ENCODE measurements at places on chromosomes 5 and 9.

- DNase-seq, result no peak
Observed at GRCh38 chr9:93265972-93266371, 82.0 kb downstream of the WNK2 start.

DNA sequence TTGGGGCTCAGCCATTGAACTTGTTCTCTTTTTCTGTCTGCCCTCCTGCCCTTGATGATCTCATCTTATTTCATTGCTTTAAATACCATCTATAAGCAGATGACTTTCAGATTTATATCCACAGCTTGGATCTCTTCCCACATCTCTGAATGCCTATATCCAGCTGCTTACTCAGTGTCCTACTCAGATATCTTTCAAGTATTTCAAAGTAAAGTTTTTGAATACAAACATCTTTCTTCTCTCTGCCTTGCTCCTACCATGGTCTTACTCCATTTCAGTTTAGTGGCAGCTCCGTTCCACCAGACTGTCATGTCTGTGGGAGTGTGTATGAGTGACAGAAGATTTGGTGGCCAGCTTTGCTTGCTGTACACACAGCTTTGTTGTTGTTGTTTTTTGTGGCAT is 59.7 kb downstream of the ERBIN start:
- no peak for DNase-seq

- peak; percentile 80 for DNase-seq
Observed at GRCh38 chr5:134029156-134029555, 24.4 kb upstream of the VDAC1 start.

GRCh38 chr9:83067579-83067978 is 4.6 kb upstream of the RASEF start:
- DNase-seq, result no peak

GRCh38 chr5:108521011-108521700 is 139.3 kb upstream of the FBXL17 start:
- DNase-seq, result no peak

DNA sequence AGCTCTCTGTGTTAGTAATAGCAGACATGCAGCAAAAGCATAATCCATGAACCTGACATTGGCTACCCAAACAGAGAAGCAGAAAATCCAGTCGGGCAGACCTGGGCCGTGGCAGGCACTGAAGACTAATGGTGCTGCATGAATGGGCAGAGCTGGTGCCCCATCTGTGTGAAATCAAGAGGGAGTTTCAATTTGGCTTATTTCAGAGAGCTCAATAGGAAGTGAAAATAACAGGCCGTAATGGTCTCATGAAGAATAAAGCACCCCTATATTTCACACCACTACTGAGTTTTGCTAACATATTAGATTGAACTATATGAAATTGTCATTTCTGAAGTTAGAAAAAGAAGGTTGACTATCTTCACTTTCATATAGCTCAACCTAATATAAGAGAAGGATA is 149.7 kb downstream of the ENC1 start:
- no peak for DNase-seq

GRCh38 chr9:95055851-95056551 is 261.5 kb downstream of the FANCC start:
- no peak for DNase-seq

- DNase-seq, result no peak
Observed at GRCh38 chr9:101438523-101438922, 2.9 kb upstream of the ALDOB start.

GRCh38 chr9:11158063-11158462 is 545.3 kb upstream of the PTPRD start:
- DNase-seq, result no peak

DNA sequence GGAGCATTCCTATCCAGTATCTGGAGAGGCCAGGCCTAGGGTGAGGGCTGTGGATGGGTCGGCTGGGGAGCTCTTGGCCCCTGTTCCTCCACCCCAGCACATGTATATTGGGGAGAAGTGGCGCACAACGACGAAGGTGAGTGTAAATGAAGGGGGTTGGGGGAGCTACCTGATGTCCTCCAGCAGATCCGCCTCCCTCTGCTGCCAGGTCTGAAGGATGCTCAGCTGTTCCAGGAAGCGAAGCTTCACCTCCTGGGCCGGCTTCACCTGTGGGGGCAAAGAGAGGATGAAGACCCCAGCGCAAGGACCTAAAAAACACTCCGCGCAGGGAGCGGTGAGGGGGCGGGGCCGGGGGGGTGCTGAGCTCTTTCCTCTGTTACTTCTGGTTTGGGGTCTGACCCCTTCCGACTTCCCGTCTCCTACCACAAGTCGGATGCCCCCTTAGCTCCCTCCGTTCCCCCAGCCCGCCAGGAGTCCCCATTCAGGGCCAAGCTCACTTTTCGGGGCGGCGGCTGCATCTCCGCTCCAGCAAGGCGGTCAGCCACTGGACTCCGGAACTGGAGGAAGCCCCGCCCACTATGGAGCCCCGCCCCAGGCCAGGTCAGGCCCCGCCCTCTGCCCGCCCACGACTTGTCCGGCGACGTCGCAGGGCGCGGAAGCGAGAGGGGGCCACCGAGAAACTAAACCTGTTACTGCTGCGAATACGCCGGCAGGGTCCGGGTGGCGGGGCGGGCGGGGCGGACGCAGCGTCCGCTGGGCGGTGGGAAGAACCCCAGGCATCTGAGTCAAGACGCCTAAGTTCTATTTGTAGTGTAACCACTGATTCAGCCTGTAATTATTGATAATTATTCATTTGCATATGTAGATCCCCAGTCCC is at the start of gene FCHSD1:
FCHSD1 (minus strand) TSS at position 568 of the 877 bp plus-strand sequence; CDS start at position 518, 50 bp downstream.
- peak; percentile 57 for DNase-seq

DNA sequence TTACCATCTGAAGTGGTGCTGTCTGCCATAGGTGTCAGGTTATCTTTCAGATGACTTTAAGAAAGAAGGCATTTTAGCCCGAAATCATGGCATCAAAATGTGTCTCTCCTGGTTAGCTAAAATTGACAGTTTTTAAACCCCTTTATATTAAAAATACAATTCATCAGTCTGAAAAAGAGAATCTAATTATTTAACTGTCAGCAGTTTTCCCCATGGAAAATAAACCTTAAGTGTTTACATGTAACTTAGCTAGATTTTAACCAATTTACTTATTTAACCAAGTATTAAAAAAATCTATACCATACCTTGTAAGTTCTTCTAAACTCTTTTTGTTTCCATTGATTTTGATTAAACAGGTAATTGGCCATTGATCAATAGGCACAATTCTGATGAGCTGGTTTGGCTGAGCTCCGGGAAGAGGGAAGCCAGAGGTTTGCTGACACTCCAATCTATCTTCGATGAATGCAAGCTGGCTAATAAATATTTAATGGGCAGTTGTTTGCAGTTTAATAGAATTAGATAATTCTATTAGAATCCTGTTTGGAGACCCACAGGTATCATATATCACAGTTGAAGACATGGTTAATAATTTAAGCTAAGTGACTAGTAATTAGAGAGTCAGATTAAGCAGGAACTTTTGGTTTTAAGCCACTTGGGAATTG is 114.0 kb downstream of the MAT2B start:
- no peak for DNase-seq

GRCh38 chr5:148063861-148064260 is at the start of gene SPINK5:
Gene SPINK5 (plus strand): TSS chr5:148063980. CDS start chr5:148064045, 65 bp downstream.
- DNase-seq, result no peak

- no peak for DNase-seq
Observed at GRCh38 chr9:34426347-34427074, 31.9 kb downstream of the FAM219A start.

GRCh38 chr5:1276930-1277329 is 17.9 kb downstream of the TERT start:
- DNase-seq, result no peak

- no peak for DNase-seq
Observed at GRCh38 chr5:145633474-145633873, 201.7 kb downstream of the PRELID2 start.

GRCh38 chr9:90772386-90772785 is 29.2 kb upstream of the SYK start:
- DNase-seq, result no peak

- DNase-seq, result peak; percentile 11
Observed at GRCh38 chr5:92552206-92553160, 1028.5 kb downstream of the NR2F1-AS1 start.

DNA sequence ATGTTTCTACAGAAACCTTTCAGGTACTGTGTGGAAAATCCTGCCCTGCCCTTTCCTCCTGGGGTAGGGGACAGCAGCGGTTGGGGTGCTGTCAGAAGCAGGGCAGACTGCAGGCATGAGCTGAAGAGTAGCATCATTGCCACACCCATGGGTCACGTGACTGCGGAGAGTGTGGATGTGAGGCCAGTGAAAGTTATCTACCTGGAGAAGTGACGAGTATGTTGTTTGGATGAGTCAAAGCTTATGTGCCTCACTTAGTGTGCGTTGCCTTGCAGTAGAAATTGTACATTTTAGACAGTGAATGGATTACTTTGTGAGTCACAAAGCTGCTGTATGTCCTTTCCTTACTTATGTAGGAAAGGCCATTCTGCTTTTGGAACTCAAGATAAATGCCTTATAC is 21.7 kb upstream of the ACTBL2 start:
- DNase-seq, result no peak

DNA sequence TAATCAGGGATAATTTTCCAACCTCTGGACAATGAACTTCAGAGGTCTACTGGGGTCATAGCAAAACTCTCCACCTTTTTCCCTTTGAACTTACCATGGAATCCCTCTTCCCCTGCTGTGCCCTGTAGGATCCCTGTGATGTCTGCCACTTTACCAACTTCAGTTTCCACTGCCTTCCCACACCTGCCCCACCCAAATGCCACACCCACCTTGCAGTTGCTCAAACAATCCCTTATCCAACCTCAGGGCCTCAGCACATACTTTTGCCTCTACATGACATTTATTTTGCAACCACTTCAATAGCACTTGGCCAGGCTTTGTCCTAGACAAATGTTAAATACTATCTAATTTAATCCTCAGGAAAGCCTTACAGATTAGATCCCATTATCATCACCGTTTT is 463.7 kb upstream of the WWC1 start:
- no peak for DNase-seq

DNA sequence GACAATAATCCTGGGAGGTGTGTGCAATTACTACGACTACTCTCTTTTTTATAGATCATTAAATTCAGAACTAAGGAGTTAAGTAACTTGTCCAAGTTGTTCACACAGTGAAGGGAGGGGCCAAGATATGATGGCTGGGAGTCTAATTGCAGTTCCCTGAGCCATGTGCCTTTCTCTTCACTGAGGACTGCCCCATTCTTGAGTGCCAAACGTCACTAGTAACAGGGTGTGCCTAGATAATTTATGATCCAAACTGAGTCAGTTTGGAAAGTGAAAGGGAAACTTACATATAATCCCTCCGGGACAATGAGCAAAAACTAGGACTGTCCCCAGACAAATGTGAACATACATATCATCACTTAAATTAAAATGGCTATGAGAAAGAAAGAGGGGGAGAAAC is 20.2 kb downstream of the IL7R start:
- peak; percentile 7 for DNase-seq

- no peak for DNase-seq
Observed at GRCh38 chr5:164360589-164360988, 855.2 kb downstream of the MAT2B start.

DNA sequence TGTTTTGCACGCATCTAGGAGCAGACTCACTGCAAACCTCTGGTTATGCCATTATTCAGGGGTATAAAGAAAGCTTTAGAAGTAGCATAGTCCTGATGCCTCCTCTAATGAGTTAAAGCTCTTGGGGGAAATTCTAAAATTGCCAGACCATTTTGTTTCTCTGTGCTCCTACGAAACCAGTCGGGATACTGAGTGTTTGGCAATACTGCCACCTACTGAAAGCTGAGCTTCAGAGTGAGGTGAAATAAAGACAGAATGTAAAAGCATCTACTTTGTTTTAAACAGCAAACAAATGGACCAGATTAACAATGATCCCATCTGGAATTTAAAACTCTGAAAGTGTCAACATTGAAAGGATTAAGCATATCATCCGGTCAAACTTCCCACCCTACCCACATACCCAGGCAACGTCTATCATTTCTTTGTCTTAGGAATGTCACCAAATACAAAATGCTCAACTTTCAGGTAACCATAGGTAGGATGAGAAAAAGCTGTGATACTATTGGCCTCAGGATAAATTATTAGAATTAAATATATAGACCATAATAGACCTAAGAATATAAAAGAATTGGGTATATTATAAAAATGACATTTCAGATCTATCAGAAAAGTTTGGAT is 77.8 kb upstream of the SHISAL2B start:
- DNase-seq, result peak; percentile 32

DNA sequence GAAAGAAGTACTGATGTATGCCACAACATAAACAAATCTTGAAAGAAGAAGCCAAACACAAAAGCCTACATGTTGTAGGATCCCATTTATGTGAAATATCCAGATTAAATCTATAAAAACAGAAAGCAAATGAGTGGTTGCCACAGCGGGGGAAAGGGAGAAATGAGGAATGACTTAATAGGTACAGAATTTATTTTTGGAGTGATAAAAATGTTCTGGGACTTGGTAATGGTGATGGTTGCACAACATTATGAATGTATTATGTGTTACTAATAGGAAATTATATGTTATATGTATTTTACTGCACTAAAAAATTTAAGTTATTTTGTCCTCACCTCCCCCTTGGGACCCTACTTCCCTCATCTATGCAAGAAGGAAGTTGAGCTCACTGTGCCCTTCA is 16.4 kb upstream of the TTC1 start:
- DNase-seq, result no peak

- no peak for DNase-seq
Observed at GRCh38 chr5:113378081-113378480, 56.7 kb downstream of the TSSK1B start.

- DNase-seq, result no peak
Observed at GRCh38 chr5:61085885-61086284, 76.4 kb downstream of the SMIM15 start.

Data from kidney glomerular epithelial cell (primary cell).